ENCODE measurements at places on chromosomes 6 and 20.

DNA sequence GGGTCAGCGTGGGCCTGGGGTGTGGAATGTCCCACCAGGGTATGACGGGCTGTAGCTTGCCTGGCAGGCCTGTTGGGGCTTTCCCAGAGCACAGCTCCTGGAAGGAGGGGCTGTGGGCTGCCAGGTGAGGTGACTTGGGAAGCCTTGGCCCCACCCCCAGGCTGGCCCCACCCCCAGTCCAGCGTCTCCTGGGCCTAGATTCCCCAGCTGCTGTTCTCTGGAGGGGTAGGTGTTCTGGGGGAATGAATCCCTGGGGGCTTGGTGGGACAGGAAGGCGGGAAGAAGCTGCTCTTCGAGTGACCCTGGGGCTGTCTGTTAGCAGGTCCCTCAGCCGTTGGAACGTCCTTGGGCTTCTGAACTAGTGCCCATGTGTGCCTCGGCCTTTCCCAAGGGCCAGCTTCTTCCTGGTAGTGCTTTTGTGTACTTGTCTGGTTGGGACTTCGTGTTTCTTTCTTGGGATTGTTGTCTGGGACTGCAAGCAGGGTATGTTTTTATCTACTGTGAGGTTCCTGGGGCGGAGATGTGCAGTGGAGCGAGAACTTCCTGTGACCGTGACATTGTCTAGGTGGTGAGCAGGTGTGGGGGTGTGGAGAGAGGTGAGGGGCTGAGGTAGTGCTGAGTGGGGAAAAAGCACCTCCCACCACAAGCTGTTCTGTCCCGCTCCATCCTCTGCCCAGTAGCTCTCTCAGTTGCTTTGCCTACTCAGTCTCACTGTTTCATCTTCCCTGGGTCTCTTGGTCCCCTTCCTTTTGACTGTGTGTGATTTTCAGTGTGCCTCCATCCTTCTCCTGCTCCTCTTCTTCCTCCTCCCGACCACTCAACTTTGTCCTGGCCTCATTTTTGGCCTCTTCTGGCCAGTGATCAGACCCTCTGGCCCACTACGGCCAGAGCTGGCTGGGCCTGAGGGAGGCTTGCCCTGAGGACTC lies 1.3 kb upstream of the DDR1 start:
- no peak for DNase-seq

- DNase-seq, result no peak
These were observed 93.3 kb upstream of the IYD start for GRCh38 chr6:150275489-150275888.

DNA sequence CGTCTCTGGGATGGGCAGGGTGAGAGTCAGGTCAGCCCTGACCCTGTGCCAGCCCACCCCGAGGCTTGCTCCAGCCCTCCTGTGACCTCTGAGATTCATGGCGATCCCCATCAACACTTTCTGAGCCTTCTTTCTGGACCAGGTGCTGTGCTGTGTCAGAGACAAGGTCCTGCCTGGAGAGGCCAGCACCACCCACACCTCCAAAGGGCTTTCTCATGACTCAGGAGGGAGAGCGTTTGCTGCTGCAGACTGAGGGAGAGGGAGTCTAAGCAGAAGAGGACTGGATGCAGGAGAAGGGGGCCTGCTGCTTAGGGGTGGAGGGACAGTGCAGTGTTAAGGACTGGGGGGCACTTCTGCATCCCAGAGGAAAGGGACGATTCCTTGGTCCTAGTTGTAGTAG lies 193.5 kb downstream of the LRFN2 start:
- no peak for DNase-seq

DNA sequence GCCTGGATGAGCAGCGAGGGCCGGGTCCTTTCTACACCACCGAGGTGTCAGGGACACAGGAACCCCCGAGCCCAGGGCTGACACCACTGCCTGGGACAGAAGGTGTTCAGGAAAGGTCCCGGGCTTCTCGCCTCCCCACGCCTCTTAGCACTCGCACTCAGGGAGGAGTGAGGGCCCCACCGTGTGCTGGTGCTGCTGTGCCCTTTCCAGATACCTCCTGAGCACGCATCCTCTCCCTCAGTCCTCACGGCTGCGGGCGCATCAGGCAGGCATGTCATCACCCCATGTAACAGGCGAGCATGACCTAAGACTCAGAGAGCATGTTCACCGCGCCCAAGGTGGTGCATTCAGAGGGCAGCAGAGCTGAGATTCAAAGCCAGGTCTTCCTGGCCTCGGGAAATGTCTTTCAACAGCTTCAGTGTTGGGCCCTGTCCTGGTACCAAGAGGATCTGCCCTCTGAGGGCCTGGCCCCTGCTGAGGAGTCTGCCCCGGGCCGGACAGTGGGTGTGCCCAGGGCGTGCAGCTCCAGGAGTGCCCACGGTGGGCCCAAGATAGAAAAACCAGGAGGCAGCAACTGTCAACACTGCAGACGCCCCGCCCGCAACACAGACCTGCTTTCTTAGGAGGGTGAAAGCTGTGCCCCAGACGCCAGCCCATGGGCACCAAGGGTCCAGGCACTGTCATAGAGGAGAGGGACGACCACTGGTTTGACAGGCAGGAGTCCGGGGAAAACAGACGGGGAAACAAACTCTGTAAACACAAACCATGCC lies 29.2 kb downstream of the TGM2 start:
- no peak for DNase-seq

GRCh38 chr6:48472091-48472490 lies 361.1 kb upstream of the PTCHD4 start:
- DNase-seq, result no peak

GRCh38 chr20:37905671-37906613 lies 3.0 kb downstream of the VSTM2L start:
- DNase-seq, result no peak

DNA sequence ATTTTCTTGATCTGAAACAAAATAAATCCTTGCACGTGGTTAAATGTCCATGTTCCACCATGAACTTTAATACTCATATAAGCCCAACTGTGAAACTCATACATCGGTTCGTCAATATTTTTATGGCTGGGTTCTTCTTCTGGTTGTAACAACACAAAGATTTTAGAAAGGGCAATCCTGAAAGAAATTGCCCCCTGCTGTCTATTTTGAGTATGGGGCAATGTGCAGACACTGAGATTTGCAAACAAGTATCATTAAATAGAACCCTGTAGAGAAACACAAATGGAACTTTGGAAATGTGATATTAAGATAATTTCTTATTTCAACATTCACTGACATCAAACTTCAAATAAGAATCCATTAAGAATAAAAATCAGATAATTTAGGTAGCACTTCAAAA lies 80.2 kb upstream of the PHACTR1 start:
- DNase-seq, result no peak

DNA sequence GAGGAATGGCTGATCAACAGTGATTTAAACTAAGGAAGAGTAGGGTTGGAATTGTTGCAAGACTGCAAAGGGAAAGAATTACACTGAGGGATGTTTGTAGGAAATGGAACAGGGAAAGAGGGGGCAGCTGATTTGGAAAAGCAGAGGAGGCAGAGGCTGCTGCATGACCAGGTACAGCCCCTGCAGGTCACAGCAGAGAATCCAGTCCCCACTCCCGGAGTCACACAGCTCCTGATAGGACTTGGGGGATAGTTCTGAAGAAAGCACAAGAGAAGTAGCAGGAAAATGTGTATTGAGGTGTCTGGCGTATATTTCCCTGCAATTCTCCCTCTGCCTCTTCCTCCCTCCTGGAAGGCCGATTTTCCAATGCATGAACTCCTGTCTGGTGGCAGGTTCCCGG lies 92.5 kb upstream of the PDE10A start:
- DNase-seq, result no peak

DNA sequence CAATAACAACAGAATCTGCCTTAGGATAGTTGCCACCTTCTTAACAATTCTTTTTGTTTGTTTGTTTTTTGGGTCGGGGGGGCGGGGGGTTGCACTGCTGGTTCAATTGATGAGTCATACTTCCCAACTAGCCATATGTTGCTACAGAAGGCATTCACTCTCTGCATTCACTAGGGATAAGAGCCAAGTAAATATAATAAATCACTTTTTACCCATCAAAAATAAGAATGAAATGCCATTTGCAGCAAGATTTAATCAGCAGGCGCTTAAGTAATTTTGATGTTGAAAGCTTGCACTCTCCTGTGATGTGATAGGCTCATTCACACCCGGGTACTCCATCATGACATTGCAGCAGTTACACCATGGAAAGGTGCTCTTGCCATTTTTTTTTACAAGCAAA lies 209.8 kb downstream of the HIVEP2 start:
- no peak for DNase-seq

- no peak for DNase-seq
These were observed 128.5 kb downstream of the VEGFA start for GRCh38 chr6:43898358-43899131.

DNA sequence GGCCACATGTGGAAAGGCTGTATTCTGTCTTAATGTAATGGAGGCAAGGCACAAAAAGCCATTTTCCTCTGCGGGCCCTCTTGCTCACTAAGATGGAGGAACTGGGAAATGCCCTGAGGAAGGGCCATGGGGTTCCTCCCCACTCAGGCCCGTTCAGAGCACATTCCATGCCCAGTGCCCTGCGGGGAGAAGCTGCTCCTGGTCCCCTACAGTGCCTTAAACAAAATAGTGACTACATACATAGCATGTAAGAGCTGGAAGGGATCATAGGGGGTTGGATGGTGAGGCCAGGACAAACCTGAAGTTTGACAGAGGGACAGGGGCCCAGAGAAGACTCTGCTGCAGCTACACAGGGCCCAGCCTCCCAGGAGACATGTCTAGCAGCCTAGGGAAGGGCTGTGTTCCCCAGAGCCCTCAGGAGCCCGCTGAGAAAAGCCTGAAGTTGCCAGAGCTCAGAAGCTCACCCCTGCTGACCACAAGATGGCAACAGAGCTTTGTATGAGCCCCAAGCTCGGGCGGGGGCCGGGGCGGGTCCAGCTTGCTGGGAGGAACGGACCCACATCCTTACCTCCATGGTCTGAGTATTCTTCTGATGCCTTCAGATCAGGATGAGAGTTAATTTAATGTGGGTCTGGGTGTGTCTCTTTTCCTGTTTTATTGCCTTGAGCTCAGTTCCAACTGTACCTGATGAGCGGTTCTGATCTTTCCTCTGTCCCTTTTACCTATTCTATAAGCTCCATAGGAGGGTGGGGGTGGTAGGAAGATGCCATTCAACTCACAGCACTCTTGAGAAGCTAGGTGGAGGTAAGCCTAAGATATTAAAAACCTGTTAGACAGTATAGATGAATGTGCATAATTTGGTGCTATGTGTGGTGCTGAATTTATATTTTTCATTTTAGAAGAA lies 242.9 kb downstream of the CDC5L start:
- DNase-seq, result no peak

- DNase-seq, result no peak
These were observed 266.5 kb upstream of the QKI start for GRCh38 chr6:163147994-163148393.

- no peak for DNase-seq
These were observed 17.6 kb downstream of the SIRPD start for GRCh38 chr20:1539816-1540419.

DNA sequence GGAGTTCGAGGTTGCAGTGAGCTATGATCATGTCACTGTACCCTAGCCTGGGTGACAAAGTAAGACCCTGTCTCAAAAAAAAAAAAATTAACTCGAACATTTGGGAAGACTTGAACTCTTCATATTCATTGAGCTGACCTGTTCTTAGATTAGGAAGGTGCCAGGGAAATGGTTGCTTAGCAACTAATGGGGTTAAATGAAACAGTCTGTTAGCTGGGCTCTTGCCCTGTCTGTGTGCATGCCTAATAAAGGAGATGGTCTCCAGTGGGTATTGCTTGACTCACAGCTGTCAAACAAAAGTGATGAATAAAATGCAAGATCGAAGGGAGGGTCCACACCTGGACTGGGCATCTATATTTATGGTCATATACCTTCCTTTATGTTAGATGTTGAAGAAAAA lies 101.8 kb downstream of the KLHL32 start:
- no peak for DNase-seq

- DNase-seq, result no peak
These were observed 66.9 kb downstream of the SULF2 start for GRCh38 chr20:47718398-47718797.

GRCh38 chr20:16132036-16132798 lies 441.0 kb downstream of the KIF16B start:
- DNase-seq, result no peak

- no peak for DNase-seq
These were observed 45.8 kb downstream of the SOX4 start for GRCh38 chr6:21639316-21639715.

- no peak for DNase-seq
These were observed 63.0 kb upstream of the KIF25 start for GRCh38 chr6:167934426-167934864.

DNA sequence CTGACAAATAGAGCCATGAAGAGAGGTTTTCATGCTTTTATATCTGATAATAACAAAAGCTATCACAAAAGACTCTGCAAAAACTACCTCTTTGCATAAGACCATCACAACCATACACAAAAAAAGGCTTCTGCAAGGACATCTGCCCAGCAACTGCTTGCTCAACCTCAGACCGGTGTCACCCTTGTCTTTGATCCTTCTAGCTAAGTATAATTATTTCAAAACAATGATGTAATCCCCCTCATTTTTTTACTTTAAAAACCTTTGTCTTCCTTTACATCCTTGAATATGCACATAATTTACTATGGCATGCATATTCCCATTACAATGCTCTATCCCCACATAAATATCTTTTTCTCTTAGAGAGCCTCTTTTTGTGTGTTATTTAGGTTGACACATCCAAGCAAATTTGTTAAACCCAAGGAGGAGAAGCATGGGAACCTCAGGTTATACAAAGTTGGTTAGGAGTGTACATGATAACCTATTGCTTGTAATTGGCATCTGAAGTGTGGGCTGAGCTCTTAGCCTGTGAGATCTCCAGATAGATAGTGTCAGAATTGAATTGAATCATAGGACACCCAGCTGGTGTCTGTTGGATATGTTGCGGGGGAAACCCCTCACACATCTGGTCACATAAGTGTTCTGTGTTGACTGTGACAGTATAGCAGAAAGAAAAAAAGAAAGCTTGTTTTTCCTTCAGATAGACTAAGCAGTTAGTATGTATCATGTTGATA lies 20.7 kb upstream of the CGA start:
- no peak for DNase-seq

DNA sequence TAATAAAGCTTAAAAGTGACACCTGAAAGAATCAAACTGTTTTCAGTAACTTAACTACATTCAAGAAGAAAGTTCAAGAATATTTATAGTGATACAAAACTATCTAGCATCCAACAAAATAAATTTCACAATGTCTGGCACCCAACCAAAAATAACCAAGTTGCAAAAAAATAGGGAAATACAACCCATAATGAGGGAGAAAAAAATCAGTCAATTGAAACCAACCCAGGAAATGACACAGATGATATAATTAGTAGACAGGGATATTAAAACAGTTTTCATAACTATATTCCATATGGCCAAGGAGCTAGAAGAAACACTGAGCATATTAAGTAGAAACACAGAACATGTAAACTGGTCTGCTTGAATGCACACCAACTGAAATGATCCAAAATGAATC lies 120.2 kb upstream of the BEND3 start:
- no peak for DNase-seq

DNA sequence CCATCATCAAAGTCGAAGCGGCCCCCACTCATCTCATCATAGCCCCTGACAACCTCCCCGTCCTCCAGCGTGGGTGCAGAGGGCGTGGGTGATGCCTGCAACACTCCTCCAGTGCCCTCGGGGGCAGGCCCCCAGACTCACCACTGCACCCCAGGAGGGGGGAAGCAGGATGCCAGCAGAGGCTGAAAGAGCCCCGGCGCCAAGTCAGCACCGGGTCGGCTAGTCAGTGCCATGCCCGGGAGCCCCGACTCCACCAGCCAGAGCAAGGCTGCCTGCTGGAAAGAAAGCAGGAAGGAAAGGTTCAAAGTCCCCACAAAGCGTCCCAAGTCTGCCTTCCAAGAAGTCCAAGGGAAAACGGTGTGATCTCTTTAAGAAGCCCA lies 324 bp downstream of the JPH2 start:
- no peak for DNase-seq

Data from AG09309 (cell line).